ENCODE measurements at places on chromosomes 2 and 18.

DNA sequence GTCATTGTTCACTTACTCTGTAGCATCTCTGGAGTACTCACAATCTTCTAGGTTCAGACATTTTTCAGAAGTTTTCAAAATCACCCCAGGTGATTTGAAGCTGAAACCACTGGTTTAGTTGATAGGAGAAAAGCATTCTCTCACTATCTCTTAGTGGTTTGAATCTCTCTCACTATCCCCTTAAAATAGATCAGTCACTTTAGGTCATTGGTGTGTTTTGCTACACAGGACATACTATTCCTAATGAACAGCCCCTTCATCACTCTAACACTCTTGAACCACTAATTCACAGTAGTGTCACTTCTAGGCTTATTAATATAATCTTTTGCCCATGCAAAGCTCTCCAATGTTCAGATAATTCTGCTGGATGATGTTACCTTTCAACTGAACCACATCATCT is 34.5 kb downstream of the LYPD6 start:
- DNase-seq, result no peak

GRCh38 chr2:200479692-200480265 is 30.1 kb downstream of the KCTD18 start:
- DNase-seq, result no peak

DNA sequence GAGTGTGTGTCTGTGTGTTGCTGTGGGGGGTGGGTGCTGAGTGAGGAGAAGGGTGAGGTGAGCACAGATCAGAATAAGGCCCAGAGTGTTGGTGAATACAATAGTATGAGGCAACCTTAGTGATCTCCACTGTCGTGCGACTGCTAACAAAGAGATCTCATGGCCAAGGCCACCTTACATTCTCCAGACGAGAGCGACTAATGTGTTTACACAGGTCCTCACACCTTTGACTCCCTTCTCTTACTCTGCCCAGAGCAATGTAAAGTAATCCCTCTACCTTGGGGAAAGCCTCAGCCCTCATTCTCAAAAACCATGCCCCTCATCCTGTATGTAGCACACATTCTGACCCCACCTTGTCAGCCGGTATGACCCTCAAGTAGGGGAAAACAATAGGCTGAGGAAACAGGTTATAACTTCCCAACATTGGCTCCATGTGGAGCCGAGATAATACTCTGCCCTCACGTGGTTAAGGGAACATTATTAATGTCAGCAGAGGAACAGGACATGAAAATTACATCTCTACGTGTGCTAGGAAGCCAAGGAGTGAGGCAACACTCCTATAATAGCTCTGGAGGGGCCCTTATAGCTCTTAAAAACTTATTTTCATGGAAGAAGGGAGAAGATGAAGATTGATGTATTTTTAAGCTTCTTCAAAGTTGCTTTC is 323.0 kb upstream of the NT5C1B start:
- DNase-seq, result no peak

- DNase-seq, result peak; percentile 50
Observed at GRCh38 chr2:178306352-178307073, 112.2 kb downstream of the OSBPL6 start.

GRCh38 chr18:543447-544078 is 36.6 kb upstream of the CETN1 start:
- DNase-seq, result no peak

DNA sequence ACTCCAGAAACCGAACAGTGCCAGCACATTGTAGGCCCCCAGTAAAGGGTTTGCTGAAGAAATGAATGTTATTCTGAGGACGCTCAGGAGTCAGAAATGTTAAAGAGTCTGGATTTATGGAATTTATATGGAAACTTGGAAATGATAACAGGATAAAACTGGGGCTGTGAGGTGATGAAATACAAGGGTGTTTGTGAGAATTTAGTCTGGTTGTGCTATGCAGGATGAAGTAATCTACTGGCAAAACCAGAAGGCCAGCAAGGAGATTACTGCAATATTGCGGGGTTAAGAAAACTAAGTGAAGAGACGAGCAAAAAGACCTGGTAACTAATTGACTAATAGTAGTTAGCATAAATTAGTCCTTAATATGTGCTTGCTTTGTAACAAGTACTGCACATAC is 467.8 kb downstream of the ZEB2 start:
- DNase-seq, result no peak

DNA sequence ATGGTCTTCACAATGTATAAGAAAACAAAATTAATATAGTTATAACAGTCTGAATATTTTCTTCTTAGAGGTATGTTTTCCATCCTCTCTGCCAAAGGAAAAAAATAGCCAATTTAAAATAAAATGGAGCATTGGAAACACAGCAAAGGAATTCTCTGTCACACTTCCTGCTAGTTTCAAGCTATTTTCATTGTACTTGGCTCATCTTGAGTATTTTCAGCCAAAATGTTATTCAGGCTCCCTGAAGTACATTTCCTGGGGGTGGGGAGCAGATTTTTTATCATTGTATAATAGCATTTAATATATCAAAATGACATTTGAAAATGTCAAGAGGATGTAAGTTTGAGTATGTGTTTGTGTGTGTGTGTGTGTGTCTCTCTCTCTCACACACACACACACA is 463.6 kb upstream of the REG3G start:
- DNase-seq, result no peak

GRCh38 chr18:35672897-35673296 is 91.4 kb downstream of the GALNT1 start:
- DNase-seq, result peak; percentile 6

GRCh38 chr2:85582492-85582891 is 1.7 kb upstream of the VAMP5 start:
- no peak for DNase-seq

- no peak for DNase-seq
Observed at GRCh38 chr2:100821255-100821910, 1.4 kb downstream of the NPAS2 start.

GRCh38 chr2:134917888-134918525 is 615 bp upstream of the CCNT2 start:
- DNase-seq, result no peak

DNA sequence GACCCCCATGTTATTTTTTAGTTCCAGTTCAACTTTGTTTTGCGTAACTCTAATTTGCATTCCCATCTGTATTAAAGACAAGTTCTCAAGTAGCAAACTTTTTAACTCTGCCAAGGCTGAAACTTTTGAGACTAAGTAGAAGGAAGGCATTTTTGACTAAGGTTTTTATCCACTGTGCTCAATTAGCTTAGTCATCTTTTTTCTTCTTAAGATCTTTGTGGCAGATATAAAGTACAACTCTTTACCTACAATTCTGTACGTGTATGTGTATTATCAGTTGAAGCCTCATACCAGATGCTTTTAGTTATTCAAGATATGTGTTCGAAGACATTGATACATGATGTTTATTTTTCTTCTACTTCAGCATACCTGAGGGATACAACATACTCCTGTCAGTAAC is 41.6 kb downstream of the CREB1 start:
- DNase-seq, result no peak

- DNase-seq, result no peak
Observed at GRCh38 chr18:54209471-54210180, 14.8 kb downstream of the MBD2 start.

DNA sequence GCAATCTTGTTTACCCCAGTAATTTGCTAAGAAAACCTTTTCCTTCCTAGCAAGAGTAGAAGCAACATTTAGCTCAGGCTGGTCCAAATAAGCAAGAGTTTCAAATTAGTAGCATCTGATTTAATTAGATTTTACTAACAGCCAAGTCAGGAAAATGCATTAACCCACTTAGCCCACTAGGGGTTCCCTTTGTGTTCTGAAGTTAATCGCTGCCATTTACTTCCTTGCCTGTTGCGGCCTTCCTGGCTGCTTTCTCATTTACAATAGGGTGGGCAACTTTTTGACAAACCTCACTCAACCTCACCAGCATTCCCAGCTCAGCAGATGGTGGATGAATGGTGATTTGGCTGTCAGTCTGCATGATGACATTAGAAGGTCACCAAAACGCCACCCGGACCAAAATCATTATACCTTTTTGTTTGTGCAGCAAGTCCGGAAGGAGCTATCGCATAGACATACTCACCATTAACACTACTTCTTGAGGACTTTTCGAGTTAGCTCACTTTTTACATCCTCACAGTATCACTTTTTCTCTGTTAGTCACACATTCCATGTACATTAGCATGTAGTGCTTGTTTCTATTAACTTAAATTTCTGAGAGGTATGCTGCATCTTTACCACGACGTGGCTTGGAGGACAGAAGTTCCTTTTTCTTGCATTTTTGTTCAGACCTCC is 101.5 kb upstream of the SETBP1 start:
- DNase-seq, result peak; percentile 8

- DNase-seq, result peak; percentile 87
Observed at GRCh38 chr2:25228848-25229278, 60.5 kb upstream of the POMC start.

GRCh38 chr2:31271851-31272267 is 37.9 kb downstream of the EHD3 start:
- no peak for DNase-seq

- no peak for DNase-seq
Observed at GRCh38 chr2:146246002-146246735, 1598.7 kb upstream of the ACVR2A start.

DNA sequence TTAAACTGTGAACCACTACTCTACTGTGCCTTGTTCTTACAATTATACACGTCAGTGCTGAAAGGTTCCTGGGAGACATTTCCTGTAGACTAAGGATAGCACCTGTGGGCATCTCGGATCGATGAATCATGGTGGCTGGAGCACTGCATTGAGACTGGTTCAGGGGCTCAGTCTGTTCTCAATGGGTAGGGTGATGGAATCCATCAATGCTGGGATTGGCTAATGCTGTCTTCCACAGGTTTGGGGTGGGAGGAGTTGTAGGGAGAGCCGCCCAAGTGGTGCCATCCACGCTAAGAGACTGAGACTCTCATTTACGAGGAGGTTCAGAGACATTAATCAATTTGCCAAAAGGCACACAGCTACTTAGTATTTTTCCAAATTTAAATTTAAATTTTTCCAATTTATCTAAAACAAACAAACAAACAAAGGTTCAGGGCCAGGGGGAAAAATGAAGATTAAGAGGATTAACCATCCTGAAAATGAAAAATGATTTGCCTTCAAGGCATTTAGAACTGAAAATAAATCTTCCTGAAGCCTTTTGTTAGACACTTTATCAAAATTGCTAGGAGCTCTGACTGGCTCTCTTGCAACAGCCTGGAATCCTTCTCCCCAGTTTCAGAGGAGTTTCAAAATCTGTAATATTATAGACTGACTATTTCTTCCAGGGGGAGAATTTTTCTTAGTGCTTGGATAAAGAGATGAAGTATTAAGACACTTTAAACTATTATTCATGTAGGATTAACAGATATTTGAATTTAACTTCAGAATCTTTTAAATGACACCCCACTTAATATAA is 359.2 kb downstream of the TGIF1 start:
- no peak for DNase-seq

- DNase-seq, result no peak
Observed at GRCh38 chr18:10852385-10853303, 296.7 kb downstream of the PIEZO2 start.

DNA sequence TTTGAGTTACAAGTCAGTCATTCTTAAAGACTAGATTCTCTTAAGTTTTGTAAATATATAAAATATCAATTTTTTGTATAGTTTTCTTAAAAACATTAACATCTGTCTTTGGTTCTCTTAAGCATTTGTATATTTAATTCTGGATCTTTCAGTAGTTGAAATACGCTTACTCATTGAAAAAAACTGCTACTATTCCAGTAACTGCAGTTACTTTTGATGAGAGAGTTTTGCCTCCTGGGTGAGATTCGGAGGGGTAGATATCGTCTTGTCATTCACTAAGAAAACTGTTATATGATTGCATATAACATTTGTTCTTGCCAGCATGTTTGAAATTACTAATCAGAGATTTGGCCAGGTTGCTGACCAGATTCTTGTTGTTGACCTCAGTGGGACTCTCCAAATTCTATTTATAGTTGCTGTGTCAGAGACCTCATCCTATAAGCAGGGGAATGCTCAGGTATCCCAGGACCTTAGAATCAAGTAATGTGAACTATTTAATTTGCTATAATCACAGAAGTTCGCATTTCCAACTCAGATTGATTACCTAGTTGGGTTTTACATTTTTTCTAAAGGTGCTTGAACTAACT is 7.9 kb downstream of the AGPS start:
- no peak for DNase-seq

- DNase-seq, result no peak
Observed at GRCh38 chr2:17614174-17614930, 73.9 kb downstream of the VSNL1 start.

GRCh38 chr2:43984533-43984932 is 11.3 kb downstream of the LRPPRC start:
- DNase-seq, result no peak

DNA sequence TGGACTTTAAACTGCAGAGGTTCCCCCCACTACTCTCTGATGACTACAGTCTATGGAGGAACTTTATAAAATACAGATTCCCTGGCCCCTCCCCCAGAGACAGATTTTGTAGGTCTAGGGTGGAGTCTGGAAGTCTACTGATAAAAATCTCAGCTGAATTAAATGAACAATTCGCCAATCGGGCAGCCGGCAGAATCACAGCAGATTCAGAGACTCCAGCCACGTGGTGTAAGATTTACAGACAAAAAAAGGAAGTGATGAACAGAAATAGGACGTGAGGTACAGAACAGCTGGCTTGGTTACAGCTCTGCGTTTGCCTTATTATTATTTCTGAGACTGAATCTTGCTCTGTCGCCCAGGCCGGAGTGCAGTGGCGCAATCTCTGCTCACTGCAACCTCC is 21.4 kb upstream of the MTA3 start:
- DNase-seq, result peak; percentile 21

DNA sequence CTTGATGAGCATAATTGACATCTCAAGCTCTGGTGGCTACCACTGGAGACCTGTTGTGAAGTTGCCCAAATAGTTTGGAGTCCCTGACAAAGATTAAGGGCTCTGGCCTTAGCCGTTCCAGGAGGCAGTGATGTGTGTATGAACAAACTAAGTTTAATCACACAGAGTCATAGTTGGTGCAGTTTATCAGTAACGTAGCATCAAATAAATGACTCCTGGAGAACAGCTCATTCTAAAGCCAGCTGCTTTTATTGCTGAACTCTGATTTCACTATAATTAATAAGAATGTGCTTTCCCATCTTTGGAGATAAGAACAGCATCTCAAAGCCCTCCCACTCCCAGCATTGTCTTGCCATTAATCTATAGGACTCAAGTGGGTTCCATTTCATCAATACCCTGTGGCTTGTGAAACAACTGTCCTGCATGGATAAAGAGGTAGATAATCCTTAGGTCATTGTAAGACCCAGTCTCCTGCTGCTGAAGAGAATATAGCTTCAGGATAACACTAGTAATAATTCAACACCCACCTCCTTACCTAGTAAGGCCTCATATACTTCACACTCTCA is 211.4 kb upstream of the THUMPD2 start:
- no peak for DNase-seq

GRCh38 chr2:151374436-151374835 is 17.0 kb downstream of the TNFAIP6 start:
- DNase-seq, result no peak

DNA sequence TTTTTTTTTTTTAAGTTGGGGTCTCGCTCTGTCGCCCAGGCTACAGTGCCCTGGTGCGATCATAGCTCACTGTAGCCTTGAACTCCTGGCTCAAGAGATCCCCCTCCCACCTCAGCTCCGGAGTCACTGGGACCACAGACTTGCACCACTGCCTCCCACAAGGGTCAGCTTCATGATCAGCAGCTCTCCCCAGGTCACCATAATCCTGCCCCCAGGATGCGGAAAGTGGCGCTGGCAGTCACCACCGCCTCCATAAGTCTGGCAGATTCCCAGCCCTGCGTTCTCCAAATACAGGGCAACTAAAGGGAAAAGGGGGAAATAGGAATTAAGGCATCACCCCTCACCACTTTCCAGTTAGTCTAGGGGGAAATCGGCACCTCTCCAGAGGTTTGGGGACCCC is 5.2 kb upstream of the ARID5A start:
- DNase-seq, result no peak
